H9 (cell line): ENCODE measurements at places on chromosomes 6 and 20. TPM values are rescaled to one million over a fixed set of nuclear protein-coding genes. Genes with fewer than 3 reads are reported as not detected.

Gene PRR18
- total RNA-seq, result 0.11 TPM in 1 of 2 replicates, not detected in the other

- no peak for DNase-seq
Observed at GRCh38 chr20:46229478-46230105, 78.7 kb downstream of the CDH22 start.

Gene SMLR1
- not detected in 2 replicates for total RNA-seq

DNA sequence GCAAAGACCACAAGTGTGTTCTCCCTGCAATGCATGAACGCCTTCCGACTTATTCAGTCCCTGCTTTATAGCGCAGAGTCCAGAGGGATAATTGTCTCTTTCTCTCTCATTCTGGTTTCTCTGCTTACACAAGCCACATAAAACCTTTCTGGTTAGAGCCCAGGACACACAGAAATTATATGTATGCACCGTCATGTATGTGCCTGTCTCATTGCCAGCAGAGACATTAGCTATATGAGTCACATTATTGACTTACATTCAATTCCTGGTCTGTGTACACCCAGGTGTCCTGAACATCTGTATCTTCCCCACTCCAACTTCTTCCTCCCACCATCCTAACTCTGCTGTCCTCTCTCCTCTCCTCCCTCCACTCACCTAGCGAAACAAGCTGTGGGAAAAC, 44.0 kb downstream of the LRFN2 start:
- DNase-seq, result no peak
